ENCODE measurements at places on chromosomes 16 and 17.

DNA sequence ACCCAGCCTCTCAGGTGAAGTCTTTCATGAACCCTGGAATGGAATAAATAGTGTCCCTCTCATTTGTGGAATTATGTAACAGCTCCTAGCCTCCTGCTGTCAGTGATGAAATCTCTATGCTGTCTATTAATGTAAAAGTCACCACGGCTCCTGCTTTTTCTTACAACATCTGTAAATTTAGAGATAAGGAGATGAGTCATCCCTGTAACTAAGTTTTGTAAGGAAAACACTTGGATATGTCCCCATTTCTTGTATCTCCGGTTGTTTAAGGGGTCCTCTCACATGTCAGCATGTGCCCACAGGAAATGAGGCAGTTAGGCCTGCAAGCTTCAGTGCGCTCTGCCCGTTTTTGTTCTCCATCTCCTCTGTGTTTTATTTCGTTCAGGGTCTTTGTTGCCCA is 2.8 kb upstream of the NAT9 start:
- no peak for DNase-seq

- DNase-seq, result no peak
These were observed 375 bp downstream of the SLC25A11 start for GRCh38 chr17:4939546-4939795.

- no peak for DNase-seq
These were observed 78.9 kb downstream of the TMC6 start for GRCh38 chr17:78049609-78050008.

- no peak for DNase-seq
These were observed 138.8 kb downstream of the XYLT1 start for GRCh38 chr16:17331991-17332390.

Measured in hepatic stellate cell (primary cell).